ENCODE measurements at places on chromosomes 5 and 9.

- DNase-seq: no peak
Measured at GRCh38 chr9:4537581-4537980, 47.3 kb downstream of the SLC1A1 start.

DNA sequence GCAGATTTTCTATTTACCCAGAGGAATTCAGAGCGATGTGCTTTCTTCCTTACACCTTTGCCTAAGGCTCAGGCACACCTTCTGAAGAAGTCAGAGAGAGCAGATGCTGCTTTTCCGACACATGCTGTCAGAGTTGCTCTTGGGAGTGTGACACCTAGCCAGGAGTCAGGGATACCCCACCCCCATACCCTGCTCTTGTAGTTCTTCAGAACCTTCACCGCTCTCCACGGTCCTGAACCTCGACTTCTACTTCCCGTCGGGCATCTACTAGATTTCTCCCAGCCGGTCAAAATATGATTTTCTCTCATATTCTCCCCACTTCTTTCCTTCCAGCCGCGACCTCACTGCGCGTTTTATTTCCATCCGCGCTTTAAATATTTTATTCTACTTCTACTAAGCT lies 1.7 kb downstream of the GRIN3A start:
- peak; percentile 47 for DNase-seq

DNA sequence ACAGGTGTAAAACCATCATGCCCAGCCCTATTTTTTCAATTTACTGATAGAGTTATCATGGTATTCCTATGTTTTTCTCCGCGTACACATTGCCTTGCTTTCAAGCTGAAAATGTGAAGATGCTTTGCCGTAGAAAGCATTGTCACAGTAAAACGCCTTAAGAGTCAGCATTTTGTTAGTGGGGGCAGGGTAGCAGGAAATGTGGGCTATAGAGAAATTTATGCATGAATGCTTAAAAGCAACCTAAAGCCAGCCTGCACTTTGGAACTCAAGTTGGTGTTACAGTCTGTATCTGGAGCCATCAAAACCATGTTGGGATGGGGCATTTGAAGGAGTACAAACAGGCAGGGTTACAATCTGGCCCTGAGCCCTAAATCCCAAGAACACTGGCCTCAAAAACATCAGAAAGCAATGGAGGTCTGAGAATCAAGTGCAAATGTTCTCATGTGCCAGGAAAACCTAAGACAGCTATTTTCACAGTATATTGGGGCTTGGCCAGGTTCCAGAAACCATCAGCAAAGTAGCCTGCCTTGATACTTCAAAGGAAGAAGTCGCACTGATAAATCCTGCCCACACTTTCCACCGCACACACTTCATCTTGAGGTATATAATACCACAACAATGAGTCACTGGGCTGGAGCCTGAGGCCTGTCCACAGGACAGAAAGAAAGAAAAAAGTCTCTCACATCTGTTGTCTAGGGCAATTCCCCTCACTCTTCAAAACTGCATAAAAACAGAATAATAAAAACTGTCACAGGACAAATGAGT lies 313.8 kb downstream of the ENC1 start:
- DNase-seq: no peak

GRCh38 chr9:34991607-34992375 lies 2.2 kb downstream of the DNAJB5 start:
- DNase-seq: no peak

DNA sequence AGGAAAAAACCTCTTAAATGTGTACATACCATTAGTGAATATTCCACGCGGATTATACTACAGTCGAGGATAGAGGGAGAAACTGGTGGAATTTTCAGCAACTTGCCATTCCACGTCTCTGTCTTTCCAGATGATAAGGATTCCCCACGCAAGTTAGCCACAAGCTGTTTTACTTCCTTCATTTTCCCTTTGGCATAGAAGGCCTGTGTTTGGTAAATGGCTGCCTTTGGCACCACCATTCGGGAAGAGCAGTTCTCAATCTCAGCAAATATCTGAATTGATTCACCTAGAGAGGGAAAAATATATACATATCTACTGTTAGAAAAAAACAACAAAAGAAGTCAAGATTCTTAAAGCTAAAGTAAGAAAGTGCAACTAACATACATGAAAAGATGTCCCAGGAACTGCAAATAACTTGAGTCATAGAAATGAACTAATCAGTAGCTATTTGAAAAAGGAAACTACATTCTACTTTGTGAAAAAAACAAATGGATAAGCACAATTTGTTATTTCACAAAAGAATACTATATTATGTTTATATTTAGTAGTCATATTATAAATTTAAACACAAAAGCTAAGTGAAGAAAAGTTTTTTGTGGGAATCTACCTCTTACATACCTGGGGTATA lies 8.1 kb downstream of the ARRDC3 start:
- no peak for DNase-seq

GRCh38 chr9:116172216-116172615 lies 18.6 kb downstream of the PAPPA start:
- DNase-seq: no peak

GRCh38 chr5:92560698-92561401 lies 1020.2 kb downstream of the NR2F1-AS1 start:
- DNase-seq: no peak

GRCh38 chr5:170818232-170818631 lies 34.7 kb downstream of the GABRP start:
- DNase-seq: no peak

- DNase-seq: no peak
Measured at GRCh38 chr9:71058660-71059059, 62.8 kb downstream of the TRPM3 start.

DNA sequence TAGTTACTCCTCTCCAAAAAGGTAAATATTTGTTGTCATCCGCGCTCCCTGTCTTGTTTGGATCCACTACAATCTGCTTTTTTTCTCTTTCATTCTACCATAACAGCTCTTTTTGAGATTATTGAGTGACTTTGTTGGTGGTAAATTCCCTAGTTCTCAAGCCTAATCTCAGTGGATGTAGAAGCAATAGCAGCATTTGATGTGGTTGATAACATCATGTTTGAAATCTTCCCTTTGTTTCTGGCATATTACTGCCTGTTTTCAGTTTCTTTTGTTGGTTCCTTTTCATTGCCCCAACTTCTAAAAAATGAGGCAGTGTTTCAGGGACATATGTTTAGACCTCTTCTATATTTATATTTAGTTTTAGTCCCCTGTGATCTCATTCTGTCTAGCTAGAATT lies 8.9 kb downstream of the CDC42SE2 start:
- DNase-seq: no peak

DNA sequence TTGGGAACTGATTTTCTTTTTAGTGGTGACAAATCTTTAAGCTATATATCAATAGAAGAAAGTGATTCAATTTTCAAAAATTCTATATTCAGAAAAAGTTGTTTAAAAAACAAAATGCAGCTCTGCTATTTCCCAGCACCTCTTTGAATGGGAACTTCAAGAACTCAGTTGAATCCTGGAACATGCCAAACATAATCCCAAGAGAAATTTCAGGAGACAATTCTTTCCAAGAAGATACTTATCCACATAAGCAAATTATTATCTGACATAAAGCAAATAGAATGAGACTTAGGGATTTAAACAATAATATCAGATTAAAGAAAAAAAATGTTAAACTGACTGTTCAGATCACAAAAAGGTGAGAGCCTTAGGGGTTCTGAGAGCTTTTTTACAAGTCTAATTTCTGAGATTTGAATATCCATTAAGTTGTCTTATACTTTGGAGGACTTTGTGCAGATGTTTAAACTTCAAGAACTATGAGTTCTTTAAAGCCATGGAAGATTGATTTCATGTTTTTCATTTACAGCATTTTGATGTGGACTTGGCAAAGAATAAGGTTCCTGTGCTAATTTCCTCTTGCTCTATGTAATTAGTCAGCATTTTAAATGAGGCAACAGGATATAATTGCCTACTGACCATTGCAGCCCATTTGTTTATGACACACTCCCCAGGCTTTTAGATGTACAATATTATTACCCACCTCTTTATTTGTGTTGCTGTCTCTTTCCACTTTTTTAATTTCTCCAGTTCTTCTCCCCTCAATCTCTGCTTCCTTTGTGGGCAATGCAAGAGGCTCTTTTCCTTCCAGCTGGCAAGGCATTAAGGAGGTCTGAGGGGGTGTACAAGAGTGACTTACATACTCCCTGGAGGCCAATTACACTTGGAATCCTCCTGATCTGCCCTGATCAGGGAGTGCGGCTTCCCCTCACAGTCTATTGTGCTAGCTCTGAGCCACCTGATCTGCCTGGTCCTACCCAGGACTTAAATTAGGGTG lies 419.1 kb downstream of the NR2F1-AS1 start:
- no peak for DNase-seq

GRCh38 chr9:101618698-101619097 lies 23.9 kb upstream of the PPP3R2 start:
- DNase-seq: no peak

- DNase-seq: no peak
Measured at GRCh38 chr5:127290946-127291693, 524 bp downstream of the MEGF10 start.

DNA sequence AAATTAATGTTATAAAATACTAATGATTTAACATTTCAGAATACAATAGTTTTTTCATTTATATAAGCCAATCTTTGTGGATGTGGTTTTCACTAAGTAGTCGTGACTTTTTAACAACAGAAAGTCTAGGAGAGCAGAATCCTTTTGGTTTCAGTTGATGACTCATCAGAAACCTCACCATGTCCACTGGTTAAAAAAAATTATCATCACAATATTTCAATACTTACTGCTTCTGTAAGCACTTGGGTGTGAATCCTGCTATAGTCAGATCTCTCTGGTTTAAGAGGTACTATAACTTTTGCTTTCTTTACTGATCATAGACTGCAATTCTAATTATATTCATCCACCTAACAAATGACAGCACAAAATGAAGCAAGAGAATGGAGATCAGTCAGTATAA lies 77.2 kb downstream of the MRPS30 start:
- no peak for DNase-seq

DNA sequence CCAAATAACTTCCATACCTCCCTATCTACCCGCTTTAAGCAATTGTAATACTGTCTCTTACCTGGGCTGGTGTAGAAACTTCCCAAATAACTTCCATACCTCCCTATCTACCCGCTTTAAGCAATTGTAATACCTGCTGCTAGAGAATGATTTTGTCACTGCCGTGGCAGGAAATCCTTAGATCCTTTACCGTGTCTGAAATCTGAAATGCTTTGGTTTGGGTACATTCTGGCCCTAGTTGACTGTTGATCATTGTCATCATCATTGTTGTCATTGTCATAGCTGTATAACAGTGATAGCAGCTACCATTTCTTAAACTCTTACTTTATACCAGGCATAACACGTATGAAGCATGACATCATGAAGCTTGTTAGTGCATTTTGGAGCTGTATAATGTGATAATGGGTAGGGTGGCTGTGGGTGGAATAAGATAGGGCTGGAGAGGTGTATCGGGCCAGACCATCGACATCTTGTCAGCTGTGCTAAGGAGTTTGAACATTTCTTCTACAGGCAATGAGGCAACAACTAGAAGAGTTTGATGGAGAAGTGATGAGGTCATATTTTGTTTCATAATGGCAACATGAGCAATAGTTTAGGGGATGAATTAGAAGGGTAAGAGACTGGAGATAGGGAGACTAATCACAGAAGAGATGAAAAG lies 15.7 kb downstream of the PIP5K1B start:
- no peak for DNase-seq

- DNase-seq: no peak
Measured at GRCh38 chr5:134116286-134116685, 1.8 kb downstream of the TCF7 start.

GRCh38 chr5:72293495-72294055 lies 26.5 kb downstream of the MRPS27 start:
- DNase-seq: no peak

DNA sequence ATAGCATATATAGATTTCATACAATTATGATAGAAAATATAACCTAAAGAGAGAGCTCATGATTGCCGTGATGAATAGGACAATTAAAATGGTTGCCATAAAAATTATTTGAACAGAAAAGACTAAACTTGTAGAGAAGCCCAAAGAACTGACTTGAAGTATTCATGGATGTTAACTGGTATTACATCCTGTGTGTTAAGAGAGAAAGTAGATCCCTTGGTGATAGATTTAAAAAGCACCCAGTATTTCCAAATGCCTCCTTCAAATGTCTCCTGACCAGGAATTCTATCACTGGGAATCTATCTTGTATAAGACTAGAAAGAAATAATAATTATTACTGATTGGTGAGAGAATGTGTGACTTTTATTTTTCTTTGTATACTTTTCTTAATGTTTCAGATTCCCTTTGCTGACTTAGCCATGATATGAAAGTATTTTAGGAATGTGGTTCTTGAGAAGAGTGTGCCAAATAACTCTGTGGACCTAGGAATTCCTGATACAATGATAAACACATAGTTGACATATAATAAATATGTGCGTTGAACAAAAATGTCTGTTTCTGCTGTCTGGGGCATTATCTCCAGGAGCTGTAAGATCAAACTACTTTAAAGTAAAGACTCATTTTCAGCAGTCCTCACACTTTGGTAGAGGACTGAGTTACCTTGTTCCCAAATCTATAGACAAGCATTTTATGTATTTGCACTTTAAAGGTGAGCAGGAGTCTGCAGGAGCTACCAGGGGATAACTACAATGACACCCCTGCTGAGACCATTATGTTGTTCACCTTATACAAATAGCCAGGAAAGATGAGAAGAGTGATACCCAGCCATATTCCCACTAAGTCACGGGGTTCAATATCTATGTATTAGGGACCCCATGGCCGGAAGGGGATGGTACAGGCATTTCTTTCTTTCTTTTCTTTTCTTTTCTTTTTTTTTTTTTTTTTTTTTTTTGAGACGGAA lies 211.1 kb upstream of the TLE4 start:
- no peak for DNase-seq

GRCh38 chr9:126526218-126527108 lies 87.3 kb upstream of the LMX1B start:
- DNase-seq: no peak

DNA sequence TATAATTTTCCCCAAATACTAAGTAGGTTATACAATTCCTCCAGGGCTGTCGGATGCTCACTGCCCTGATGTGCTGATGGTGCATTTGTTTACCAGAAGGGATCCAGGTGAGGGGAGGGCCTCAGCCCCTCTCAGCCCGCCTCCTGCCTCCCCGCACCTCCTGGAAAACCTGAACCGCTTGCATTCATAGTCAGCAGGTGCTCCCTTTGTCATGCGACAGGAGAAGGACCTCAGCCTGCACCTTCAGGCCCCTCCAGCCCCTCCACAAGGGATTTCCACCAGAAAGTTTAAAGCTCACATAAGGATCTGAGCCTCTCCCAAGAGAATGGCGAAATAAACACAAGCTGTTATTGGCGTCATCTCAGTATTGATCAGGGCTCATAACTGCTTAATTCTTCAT lies 36.5 kb upstream of the NTNG2 start:
- no peak for DNase-seq

Data from testis (tissue), 5 donors.